ENCODE measurements at places on chromosomes 1 and 21.

GRCh38 chr1:185961664-185962063 is 227.5 kb downstream of the HMCN1 start:
- peak; percentile 74 for DNase-seq

- no peak for DNase-seq
Measured at GRCh38 chr21:41023936-41024335, 144.0 kb upstream of the BACE2 start.

DNA sequence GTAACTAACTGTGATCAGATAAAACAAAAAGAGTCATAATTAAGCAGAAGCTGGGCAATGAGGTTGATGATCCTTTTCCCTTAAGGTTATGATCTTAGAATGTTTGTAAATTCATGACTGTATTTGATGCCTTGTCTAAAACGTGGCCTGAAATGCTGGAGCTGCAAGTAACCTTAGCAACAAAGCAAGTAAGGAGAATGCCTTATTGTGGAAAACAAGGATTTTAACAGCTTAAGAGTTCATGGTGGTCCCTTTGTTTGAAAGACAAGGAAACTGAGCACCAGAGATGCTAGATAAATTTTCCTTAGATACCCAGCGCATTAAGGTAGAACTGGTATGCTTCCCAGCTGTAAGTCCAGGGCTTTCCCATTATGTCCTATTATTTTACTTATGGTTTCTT is 25.7 kb upstream of the XPR1 start:
- no peak for DNase-seq

GRCh38 chr1:180243517-180244221 is 13.6 kb downstream of the LHX4 start:
- no peak for DNase-seq

DNA sequence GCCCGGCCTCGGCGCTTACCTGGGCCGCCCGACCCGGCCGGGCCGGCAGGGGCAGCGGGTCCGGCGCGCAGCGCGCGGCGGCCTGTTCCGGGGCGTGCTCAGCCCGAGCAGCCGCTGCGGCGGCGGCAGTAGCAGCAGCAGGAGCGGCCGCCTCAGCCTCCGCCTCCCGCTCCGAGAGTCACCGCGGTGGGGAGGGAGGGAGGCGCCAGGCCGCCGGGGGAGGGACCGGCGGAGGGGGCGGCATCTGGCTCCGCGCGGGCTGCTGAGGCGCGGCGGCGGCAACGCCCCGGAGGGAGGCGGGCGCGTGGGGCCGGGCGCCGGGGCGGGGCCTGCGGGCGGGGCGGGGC is at the start of gene CTNNBIP1:
TSS of gene CTNNBIP1 (minus strand) at position 194 of the 347 bp plus-strand sequence. CDS start 38,205 bp downstream, outside the sequence.
- DNase-seq, result no peak

DNA sequence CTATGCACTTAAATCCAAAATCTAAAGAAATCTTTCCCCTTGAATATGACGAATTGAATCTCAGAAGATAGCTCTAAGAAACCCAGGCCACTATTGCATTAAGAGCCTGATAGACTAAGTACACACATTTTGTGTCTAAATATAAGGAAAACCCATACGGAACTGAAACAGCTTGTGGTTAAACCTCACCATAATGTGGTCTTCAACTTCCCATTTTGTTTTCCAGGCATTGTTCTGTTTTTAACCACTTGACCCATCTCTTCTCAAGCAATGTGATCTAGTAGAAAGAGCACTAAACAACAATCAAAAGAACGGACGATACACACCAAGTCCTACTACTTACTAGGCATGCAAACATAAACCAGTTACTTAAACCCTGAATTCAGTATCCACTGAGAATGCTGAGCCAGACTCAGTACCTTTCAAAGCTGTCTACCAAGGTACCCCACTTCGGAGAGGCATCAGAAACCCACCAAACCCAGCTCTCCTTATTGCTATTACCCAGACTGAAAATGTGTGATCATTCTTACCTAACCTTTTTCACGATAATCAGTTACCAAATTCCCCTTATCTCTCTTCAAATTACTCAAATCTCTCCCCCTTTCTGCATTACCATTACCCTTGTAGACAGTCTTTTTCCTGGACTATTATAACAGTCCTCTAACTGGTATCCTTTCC is 12.8 kb downstream of the OTUD7B start:
- peak; percentile 37 for DNase-seq

DNA sequence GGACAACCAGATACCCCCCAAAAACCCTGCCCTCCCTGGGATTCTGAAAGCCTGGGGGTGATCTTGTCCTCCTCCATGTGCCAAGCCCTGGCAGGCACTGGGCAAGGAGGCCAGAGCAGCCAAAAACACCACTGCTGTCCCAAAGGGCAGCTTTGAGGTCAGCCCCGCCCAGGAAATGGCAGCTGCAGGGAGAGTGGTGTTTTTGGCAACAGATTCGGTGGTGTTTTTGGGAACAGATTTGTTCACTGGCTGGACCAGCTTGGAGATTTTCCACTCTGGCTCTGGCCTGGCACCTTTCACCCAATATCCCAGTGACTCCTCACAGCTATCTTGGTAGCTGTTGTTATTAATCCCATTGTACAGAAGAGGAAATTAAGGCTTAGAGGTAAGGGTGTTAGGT is 34.7 kb downstream of the LRP8 start:
- DNase-seq, result no peak

- peak; percentile 92 for DNase-seq
Measured at GRCh38 chr1:151993734-151994496, at the start of gene S100A10. TSS of gene S100A10 (minus strand) at chr1:151993859. CDS start at chr1:151986230, 7,629 bp downstream.

- DNase-seq, result no peak
Measured at GRCh38 chr1:83822208-83822607, 176.7 kb downstream of the TTLL7 start.

DNA sequence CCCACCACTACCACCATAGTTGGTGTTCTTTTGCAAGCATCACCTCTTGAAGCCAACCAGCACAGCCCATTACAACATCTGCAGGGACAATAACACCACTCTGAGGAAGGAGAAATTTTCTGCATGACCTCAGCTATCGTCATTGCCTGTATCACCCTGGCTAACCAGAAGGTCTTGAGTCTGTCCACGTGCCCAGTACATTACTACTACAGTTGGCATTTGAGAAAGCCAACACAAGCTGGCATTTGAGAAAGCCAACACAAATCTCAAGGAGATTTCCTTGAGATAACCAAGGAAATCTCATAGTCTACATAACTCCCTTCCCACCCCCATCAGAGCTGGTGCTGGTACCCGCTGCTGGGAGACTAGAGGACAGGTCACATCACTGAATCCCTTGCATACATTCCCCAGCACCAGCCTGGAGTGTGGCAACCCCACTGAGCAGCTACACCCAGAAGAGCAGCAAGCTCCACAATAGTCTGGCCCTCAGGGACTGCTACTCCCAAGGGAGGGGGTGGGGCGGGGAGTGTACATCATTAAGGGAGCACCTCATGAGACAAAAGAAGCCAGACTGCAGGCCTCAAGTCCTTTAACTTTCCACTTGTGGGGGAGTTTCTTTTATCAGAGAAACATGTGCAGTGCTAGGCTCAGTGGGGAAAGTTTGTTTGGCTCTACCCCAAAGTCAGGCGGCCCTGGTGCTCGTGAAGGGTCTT is 46.0 kb upstream of the GUCA2A start:
- DNase-seq, result no peak

GRCh38 chr21:38223893-38224540 is 32.8 kb upstream of the KCNJ15 start:
- DNase-seq, result no peak

GRCh38 chr21:45074048-45074817 is at the start of gene ADARB1:
TSS of gene ADARB1 (plus strand) at chr21:45074580. CDS start at chr21:45171657, 97,077 bp downstream.
- peak; percentile 62 for DNase-seq

GRCh38 chr1:219171192-219171935 is 2.3 kb upstream of the LYPLAL1 start:
- no peak for DNase-seq

GRCh38 chr1:165050246-165050645 is 306.3 kb downstream of the LMX1A start:
- no peak for DNase-seq

DNA sequence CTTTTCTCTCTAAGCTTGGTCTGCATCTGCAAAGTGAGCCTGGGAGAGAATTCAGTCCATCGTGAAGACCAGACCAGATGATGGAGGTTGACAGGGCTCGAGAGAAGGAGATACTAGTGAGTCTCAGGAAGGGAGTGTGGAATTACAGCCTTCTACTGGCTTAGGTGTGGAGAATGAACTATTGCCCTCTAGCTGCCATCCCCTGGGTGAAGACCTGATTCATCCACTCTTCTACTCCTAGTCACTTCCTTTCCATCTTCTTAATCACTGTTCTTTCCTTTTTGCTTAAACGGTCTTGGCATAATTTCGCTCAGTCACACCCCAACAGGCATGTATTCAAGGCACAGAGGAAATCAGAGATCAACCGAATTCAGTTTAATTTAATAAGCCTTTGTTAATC is 34.0 kb upstream of the HSD17B7 start:
- no peak for DNase-seq

GRCh38 chr1:59549903-59550302 is 253.0 kb downstream of the FGGY start:
- DNase-seq, result peak; percentile 43

GRCh38 chr1:5896706-5897660 is 95.2 kb downstream of the NPHP4 start:
- no peak for DNase-seq

DNA sequence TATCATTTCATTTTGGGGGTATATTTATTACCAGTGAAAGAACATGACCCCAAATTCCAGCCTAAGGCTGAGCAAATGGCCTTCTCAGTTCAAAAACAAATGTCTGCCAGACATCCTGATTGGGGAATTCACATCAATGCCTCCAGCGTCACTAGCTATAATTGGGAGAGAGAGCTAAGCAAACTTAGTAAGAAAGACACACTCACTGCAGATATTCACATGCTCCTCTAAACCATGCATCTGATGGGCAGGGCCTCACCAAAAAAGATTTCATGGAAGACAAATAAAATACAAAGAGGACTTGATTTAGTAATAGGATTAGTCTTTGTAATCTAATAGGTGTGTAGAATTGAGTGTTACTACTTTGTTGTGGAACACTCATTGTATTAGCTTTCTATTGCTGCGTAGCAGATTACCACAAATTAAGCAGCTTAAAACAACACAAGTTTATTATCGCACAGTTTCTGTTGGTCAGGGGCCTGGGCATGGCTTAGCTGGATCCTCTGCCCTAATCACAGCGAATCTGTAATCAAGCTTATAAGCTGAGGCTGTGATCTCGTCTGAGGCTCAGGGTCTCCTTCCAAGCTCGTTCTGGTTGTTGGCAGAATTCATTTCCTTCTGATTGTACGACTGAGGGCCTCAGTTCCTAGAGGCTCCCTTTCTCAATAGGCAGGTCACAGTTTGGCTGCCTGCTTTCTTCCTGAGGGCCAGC is 243.0 kb downstream of the PBX1 start:
- DNase-seq, result peak; percentile 35

DNA sequence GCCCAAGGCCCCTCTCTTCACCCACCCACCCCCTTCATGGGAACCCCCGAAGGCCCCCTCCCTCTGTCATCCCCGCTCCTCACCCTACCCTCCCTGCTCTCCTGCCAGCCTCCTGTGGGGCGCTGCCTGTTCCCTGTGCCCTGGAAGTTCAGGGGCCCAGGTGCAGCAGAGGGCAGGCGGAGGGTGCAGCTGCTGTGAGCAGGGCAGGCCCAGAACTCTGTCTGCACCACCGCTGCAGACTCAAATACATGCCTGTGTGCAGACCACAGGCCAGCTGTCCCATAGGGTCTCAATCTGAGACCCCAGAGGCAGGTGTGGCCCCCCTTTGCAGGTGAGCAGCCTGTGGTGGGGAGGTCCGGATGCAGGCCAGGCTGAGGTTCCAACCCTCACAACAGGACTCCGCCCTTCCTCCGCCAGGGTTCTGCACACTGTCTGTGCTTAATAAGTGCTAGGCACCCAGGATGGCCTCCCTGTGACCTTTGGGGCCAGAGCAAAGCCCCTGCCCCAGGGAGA is 62.5 kb downstream of the WNT9A start:
- DNase-seq, result no peak

- no peak for DNase-seq
Measured at GRCh38 chr1:170548497-170548896, 16.5 kb downstream of the GORAB start.

DNA sequence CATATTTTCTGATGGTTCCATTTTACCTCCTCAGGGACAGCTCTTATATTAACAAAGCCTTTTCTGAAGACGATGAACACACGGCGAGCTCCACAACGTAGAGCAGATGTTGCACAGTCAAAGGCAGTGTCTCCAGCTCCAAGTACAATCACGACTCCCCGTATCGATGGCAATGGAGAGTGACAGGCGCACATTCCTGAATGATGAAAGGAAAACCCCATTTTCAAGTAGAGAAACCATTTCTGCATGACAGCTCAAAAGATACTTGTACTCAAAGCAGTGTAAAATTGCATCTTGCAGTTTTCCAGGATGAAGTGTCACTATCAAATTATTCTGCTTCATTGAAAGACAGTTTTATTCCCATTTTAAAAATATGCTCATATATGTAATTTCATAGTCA is 327.6 kb downstream of the DPYD start:
- no peak for DNase-seq

All from umbilical cord (tissue), 2 donors.